Epithelial cell of prostate (primary cell): ENCODE measurements at places on chromosomes 2 and 18.

- no peak for DNase-seq
Observed at GRCh38 chr18:4433717-4434116, 21.4 kb downstream of the DLGAP1 start.

DNA sequence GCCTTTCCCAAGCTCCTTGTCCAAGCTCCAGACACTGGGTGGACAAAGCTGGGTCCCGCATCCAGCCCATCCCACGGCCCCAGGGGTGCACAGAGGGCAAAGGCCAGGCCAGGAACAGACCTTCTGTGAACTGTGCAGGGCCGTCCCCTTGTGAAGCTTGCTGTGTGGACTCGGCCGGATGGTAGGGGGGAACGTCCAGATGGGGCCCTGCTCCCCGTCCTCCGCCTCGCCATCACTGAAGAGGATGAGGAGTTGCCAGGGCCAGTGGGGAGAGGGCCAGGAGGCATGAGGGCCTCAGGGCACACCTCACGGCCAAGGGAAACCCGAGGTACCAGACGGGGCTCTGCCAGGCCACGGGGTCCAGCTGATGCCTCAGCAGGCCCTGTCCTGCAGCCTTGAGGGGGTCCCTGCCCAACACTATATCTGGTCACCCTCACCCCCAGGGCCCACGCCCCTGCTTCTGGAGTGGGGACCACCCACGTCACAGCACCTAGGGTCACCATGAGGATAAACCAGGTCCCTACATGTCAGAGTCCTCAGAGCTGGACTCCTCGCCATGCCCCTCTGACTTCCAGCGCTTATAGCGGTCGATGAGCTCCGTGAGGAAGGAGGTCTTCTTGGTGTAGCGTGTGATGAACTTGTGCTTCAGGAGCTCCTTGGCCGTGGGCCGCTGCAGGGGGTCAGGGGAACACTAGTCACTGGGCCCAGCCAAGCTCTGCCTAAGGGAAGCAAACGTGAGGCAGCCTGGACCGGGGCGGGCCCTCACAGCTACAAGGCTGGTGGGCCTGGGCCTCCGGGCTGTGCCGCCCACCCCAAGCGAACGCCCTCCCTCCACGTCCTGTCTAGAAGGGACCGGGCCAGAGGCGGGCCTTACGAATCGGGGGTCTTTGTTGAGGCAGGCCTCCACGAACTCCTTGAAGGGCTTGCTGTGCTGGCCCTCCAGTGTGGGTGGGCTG, 10.0 kb downstream of the STK25 start:
- no peak for DNase-seq

DNA sequence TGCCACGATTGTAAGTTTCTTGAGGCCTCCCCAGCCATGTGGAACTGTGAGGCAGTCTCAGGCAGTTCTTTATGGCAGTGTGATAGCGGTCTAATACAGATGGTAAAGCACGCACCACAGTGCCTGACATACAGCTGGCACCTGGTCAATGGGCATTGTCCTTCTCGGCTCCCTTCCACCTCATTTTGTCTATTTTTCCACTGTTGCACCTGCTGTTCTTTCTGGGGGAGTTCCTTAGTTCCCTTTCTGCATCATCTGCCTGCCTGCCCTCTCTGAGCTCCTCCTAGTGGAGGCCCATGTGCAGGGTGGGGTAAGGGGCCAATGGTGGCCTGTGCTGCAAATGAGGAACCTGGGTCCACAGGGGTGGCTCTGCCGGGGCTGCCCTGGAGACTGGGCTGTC, 157.6 kb downstream of the LPIN1 start:
- DNase-seq: no peak

GRCh38 chr2:233439191-233439590, 84.9 kb downstream of the DGKD start:
- DNase-seq: no peak

- DNase-seq: no peak
Observed at GRCh38 chr2:134823431-134823830, 15.0 kb upstream of the ACMSD start.

DNA sequence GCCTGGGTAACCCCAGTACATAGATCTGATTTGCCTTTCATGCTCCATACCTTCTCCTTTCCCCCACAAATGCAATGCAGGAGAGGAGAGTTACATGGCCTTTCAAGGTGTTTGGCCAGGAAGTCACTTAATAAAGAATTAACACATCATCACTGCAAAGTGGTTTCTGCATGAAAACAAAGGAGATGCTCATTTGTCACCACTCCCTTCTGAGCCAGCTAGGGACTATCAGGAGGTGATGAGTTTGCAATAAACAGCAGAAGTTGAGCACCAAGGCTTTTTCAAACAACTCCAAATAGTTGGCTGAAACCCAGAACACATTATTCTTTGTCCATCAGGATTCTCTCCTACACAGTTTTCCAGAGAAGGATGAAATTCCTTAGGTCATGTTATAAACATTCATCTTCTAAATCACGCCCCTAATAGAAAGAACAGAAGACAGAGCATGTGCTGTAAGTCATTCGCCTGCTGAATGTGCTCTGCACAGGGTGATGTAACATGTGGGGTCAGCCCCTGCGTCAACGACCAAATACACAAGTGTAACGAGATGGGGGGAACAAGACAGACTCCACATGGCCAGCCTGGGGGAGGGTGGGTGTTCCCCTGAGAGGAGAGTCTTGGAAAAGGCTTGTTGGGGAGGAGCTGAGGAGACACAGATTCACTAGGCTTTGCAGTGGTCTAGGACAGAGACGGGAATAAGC, 87.3 kb upstream of the RMDN2 start:
- DNase-seq: no peak

- peak; percentile 72 for DNase-seq
Observed at GRCh38 chr2:235468978-235469655, 24.7 kb upstream of the AGAP1 start.

DNA sequence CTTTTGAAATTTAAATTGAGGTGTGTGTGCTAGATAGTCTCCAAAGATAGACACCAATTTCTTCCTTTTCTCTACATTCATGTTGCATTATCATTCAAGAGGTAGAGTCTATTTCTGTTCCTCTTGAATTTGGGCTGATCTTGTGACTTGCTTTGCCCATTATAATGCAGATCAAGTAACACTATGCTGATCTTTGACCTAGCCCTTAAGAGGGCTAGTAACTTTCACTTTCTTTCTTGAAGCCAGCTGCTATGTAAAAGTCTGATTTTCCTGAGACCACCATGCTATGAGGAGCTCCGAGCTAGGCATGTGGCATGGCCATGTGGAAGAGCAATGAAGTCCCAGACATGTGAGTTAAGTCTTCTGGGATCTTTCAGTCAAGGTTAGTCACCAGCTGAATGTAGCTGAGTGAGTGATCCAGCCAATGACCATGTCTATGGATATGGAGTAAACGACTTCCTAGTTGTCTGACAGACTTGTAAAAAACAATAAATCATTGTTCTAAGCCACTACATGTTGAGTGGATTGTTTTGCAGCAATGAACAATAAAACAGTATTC, 189.4 kb upstream of the CWC22 start:
- DNase-seq: peak; percentile 55

DNA sequence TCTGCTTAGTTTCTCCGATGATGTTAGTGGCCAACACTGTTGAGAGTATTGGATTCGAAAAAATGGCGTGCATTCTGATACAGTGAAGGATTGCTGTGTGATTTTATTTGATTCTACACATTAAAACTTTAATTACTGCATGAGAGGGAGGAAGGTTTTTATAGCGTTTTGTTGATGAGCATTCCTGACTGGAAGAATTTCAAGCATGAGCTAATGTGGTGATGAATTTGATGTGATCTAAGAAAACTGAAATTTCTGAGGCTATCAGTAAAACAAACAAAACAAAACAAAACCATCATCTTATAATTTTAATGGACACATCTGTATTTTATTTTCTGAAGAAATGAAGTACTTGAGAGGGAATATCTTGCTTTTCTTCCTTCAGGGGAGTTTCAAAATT, 59.6 kb downstream of the ITGB6 start:
- DNase-seq: no peak

DNA sequence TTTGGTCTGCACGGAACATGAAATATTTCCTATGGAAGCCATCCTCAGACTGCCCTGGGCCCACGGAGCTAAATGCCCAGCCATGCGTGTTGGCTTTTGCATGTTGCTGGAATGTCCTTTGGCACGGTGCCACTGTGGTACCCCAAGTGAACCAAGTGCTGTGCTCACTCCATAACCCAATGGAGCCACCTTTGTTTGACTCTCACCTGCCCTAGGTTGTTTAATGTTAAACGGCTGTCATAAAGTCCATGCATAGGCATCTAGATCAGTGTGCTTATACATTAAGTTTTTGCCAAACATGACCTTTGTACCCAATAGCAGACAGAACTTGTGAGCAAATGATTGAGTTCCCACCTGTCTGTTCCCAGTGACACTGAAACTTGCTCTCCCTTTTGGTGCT, 59.9 kb upstream of the TMEM87B start:
- DNase-seq: no peak

DNA sequence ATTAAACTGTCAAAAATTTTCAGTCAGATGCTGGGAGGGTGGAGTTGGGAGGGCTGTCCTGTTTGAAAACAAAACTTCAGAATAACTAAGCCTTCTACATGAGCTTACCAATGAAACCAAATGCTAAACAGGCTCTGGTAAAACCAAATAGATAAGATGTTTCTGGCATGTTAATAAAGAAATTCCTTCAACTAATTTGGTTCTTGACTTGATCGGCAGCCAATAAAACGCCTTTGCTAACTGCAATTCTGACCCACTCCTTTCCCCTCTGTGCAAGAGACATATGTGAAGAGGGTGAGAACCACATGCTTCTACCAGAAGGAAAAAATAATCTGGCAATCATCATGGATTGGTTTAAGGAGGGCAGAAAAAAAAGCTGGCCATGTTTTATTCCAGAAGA, 20.9 kb downstream of the MAP4K3 start:
- no peak for DNase-seq

GRCh38 chr18:8860845-8861642, 155.7 kb downstream of the MTCL1 start:
- no peak for DNase-seq

- DNase-seq: no peak
Observed at GRCh38 chr2:16283071-16283850, 342.9 kb downstream of the MYCN start.

GRCh38 chr2:71453404-71454220, at the start of gene DYSF:
DYSF (plus strand) TSS chr2:71453561.
- no peak for DNase-seq

DNA sequence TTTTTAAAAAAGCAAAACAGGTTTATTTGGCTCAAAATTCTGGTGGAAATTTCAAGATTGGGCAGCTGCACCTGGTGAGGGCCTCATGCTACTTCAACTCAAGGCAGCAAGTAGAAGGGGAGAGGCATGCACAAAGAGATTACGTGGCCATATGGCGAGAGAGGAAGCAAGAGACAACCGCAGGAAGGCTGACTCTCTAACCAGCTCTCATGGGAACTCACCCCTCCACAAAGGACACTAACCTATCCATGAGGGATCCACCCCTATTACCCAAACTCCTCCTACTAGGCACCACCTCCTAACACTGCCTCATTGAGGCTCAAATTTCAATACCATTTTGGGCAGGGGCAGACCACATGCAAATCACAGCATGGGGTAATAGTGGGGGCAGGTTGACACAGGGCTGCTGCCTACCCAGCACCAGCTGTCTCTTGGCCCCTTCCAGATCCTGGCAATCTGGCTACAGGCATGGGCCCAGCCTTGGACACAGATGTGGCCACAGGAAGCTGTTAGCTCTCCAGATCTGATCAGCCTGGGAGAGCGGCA, 2.0 kb upstream of the CAPN10 start:
- DNase-seq: no peak

DNA sequence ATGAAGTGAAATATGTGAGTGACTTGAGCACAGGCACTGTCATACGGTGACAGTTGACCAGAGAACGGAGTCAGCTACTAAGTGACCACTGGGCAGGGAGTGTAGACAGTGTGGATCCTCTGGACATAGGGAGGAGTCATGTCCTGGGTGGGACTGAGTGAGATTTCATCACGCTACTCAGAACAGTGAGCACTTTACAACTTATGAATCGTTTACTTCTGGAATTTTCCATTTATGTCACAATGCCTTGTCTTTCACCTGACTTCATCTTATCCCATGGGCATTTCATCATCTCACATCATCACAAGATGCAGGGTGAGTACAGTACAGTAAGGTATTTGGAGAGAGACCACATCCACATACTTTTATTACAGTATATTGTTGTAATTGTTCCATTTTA, 29.0 kb downstream of the PTPRM start:
- no peak for DNase-seq

- no peak for DNase-seq
Observed at GRCh38 chr2:130790804-130791616, 35.7 kb downstream of the AMER3 start.

- no peak for DNase-seq
Observed at GRCh38 chr2:45494978-45495293, 116.1 kb downstream of the SRBD1 start.

DNA sequence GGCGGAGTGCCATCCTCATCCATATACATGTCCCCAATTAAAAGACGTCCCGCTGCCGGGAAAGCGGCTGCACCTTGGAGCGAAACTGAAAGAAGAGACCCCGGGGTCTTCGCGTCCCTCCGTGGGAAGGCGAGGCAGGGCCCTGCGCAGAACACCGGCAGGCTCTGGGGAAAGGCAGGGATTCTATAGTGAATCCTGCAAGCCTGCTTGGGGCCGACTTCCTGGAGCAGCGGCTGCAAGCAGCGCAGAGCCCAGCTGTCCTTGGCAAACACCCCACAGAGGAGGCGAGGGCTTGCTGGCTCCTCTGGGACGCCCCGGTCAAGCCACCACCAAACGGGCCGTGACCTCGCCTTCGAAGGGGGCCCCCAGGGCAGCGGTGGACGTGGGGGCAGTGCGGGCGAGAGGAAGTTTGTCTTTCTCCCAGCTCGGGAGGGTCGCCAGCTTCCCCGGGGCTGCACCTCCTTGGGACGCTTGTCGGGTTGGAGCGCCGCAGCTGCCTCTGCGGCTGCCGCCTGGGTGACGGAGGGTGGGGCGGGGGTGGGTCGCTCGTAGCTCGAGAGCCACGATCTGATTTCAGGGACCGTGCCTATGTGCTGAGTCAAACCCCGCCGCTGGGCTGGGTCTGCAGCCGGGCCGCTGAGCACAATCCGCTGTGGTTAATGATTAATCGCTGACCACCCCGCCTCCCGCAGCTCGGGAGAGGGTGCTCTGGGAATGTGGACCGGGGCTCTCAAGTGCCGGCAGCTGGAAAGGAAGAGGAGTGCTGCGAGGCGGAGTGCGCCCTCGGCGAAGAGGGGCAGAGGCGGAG, 486 bp upstream of the GPR39 start:
- peak; percentile 90 for DNase-seq

DNA sequence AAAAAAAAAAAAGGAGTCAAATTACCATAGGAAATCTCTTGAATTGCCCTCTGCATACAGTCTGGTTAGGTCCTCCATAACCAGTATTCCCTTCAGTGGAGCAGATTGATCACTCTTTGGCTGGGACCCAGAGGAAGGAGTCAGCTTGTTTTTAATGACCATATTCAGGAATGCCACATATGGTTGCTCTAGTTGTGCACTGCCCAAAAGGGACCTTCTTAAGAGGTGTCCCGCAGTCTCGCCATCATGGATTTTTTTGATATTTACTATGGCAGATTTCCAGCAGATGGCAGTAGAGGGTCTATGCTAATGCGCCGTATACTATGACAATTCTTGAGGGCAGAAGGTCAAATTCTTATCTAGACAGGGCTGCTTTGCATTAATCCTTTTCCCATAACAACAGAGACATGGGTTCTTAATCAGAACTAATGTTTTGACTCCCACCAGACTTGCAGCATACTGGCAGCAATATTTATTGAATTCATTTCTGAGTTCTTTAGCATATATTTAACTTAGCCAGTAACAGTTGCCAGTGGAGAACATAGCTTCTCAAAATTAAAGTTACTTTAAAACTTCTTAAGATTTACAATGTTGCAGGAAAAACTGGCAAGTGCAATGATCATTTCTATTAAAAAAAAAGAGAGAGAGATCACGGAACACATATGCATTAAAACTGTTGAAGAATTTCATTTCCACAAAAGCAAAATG, 31.8 kb upstream of the INPP4A start:
- no peak for DNase-seq
